Esophagus squamous epithelium (tissue), 5 donors: ENCODE measurements at places on chromosomes 2 and 18.

- DNase-seq, result no peak
- H3K27me3 ChIP-seq, result peaks cover 20% of the 10 kb centered on the region
- no peaks in the 10 kb centered on the region for H3K36me3 ChIP-seq
- H3K27ac ChIP-seq, result no peak overlapping the region
- H3K4me1 ChIP-seq, result peaks cover 21% of the 10 kb centered on the region
Observed at GRCh38 chr18:13643261-13643751, 83.1 kb downstream of the FAM210A start.

GRCh38 chr2:108407864-108408729 is 30.3 kb downstream of the SULT1C4 start:
- H3K27ac ChIP-seq, result no peak overlapping the region
- H3K4me3 ChIP-seq, result no peak overlapping the region
- H3K4me1 ChIP-seq, result no peaks in the 10 kb centered on the region
- H3K27me3 ChIP-seq, result no peaks in the 10 kb centered on the region
- no peak for DNase-seq

- DNase-seq, result no peak
- no peaks in the 10 kb centered on the region for H3K4me1 ChIP-seq
Observed at GRCh38 chr2:208541989-208542464, 135.4 kb downstream of the PTH2R start.

- no peaks in the 10 kb centered on the region for H3K36me3 ChIP-seq
- no peaks in the 10 kb centered on the region for H3K27me3 ChIP-seq
- no peak overlapping the region for H3K4me3 ChIP-seq
- peak overlapping the region; percentile 71 for H3K27ac ChIP-seq
Observed at GRCh38 chr2:105751272-105751671, 6.6 kb downstream of the NCK2 start.

DNA sequence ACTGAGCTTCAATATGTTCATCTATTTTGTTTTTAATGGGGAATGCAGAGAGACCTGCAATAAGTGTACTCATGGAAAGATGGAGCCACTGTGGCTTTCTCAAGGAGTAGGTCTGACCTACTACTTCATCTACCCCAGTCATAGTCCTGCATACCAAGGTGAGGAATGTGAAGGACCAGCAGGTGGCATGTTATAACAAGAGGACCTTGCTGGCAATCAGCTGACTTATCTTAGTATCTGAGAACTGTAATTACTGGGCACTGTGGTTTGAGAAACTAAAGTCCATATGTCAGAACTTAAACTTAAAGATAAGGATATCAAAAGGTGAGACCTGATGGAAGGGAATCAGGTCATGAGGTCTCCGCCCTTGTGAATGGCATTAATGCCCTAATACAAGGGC is 1104.2 kb downstream of the BCL11A start:
- no peak overlapping the region for H3K4me3 ChIP-seq
- H3K4me1 ChIP-seq, result no peaks in the 10 kb centered on the region
- no peak overlapping the region for H3K27ac ChIP-seq
- H3K36me3 ChIP-seq, result no peaks in the 10 kb centered on the region

GRCh38 chr2:181536730-181537129 is 79.5 kb downstream of the ITGA4 start:
- H3K4me1 ChIP-seq, result no peaks in the 10 kb centered on the region
- no peak overlapping the region for H3K4me3 ChIP-seq
- no peaks in the 10 kb centered on the region for H3K36me3 ChIP-seq
- H3K27me3 ChIP-seq, result no peaks in the 10 kb centered on the region

DNA sequence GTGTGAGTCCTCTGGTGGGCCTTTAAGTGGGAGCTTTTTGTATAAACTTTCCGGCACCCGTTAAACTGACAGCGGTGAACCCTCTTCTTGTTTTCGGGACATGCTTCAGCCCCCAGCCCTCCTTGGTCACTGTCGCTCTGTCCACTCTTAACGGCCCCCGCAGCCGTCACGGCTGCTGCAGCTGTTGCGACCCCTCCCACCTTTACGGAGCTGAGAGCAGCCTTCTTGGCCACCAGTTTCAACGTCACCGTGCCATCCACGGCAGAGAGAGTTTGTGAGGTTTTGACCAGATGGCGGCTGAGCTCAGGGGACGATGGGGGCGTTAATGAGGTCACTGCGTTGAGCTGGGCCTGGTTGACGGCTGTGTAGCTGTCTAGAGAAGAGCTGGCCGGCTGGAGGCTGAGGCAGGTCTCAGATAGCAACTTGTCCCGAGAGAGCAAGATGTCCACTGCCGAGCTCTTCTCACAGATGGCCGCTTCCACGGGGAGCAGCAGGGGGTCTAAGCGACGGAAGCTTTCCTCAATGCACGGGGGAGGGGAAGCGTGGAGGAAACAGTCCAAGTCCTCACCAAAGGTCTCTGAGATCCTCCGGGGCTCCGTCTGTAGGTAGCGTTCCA is 41.9 kb downstream of the KLF7 start:
- no peak overlapping the region for H3K4me3 ChIP-seq
- no peaks in the 10 kb centered on the region for H3K4me1 ChIP-seq
- no peak for DNase-seq
- H3K27me3 ChIP-seq, result no peaks in the 10 kb centered on the region
- H3K36me3 ChIP-seq, result peaks cover 12% of the 10 kb centered on the region

GRCh38 chr2:15965564-15966019 is 25.2 kb downstream of the MYCN start:
- peak overlapping the region; percentile 53 for H3K27ac ChIP-seq
- DNase-seq, result no peak
- no peaks in the 10 kb centered on the region for H3K27me3 ChIP-seq
- no peaks in the 10 kb centered on the region for H3K36me3 ChIP-seq
- no peaks in the 10 kb centered on the region for H3K4me1 ChIP-seq

DNA sequence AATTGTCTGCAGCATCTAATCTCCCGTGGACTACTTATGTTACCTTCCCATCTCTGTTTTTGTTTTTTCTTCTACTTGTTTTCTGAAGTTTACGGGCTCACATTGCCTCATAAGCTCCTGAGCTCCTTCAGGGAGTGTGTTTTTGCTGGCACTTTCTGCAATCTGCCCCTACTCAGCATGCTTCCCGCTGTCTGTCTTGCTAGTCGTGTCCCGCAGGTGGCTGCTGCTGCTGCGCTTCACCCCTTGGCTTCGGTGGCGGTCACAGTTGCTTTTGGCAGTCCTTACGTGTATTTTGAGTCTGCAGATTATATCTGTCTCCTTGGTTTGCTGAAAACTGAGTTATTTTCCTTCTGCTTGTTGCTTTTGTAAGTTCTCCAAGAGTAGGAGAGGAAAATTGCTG is 37.3 kb downstream of the FER1L5 start:
- H3K27ac ChIP-seq, result no peak overlapping the region
- DNase-seq, result no peak
- no peaks in the 10 kb centered on the region for H3K36me3 ChIP-seq
- no peaks in the 10 kb centered on the region for H3K27me3 ChIP-seq
- H3K4me1 ChIP-seq, result no peaks in the 10 kb centered on the region
- H3K4me3 ChIP-seq, result no peak overlapping the region

GRCh38 chr2:25838152-25838756 is 40.0 kb downstream of the ASXL2 start:
- H3K4me3 ChIP-seq, result no peak overlapping the region
- no peak for DNase-seq
- H3K4me1 ChIP-seq, result peaks cover 6% of the 10 kb centered on the region
- H3K36me3 ChIP-seq, result peaks cover 55% of the 10 kb centered on the region
- H3K27me3 ChIP-seq, result no peaks in the 10 kb centered on the region
- H3K27ac ChIP-seq, result no peak overlapping the region

DNA sequence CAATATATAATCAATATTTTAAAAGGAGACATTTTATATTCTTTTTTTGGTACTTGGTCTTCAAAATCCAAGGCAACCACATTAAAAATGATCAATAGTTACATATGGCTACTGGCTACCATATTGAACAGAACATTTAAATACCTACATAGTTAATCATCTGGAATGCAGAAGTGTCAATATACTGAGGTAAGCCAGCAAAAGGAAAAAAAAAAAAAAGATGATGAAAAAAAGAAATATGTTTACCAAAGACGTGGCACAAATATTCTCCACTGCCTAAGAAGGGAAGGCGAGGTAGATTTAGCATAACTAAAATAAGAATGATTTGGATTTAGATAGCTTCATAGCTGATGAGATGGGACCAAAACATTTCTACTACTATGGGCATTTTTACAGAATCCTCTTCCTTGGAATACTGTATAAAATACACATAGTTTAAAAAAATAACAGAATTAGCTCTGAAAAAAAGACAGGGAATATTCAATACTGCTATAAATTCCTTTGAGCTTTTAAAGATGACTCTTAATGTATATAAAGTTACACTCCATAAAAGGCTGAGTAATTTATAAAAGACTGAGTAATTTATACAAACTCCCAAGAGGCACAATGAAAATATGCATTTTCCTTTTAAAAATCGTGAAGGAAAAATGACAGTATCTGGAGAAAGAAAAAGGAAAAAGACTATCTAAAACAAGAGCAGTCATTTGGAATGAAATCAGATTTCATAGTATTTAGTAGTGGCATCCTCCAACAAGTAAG is 63.5 kb downstream of the CDH2 start:
- no peak overlapping the region for H3K4me3 ChIP-seq
- H3K27me3 ChIP-seq, result no peaks in the 10 kb centered on the region
- no peak for DNase-seq
